Cardiac septum (tissue), 1 donor: ENCODE measurements at places on chromosomes 6 and 20. TPM values are rescaled to one million over a fixed set of nuclear protein-coding genes. Genes with fewer than 3 reads are reported as not detected.

- DNase-seq = no peak
Observed at GRCh38 chr20:45444050-45444449, 25.5 kb upstream of the WFDC2 start.

DNA sequence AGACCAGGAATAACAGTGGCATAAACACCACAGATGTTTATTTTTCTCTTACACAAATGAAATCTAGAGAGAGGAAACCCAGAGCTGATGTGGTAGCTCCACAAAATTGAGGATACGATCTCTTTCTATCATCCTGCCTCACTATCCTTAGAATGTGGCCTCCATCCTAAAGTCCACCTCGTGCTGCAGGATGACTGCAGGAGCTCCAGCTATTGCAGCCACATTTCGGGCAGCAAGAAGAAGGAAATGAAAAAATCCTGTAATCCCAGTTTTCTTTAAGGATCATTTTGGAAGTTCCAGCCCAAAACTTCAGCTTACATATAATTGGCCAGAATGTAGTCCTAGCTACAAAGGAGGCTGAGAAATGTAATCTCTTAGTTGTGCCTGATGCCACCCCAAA lies 41.2 kb upstream of the ARFGEF2 start:
- DNase-seq = no peak

- DNase-seq = no peak
Observed at GRCh38 chr20:14959506-14960475, 622.4 kb upstream of the FLRT3 start.

- no peak for DNase-seq
Observed at GRCh38 chr6:27023664-27024063, 223.8 kb upstream of the PRSS16 start.

DNA sequence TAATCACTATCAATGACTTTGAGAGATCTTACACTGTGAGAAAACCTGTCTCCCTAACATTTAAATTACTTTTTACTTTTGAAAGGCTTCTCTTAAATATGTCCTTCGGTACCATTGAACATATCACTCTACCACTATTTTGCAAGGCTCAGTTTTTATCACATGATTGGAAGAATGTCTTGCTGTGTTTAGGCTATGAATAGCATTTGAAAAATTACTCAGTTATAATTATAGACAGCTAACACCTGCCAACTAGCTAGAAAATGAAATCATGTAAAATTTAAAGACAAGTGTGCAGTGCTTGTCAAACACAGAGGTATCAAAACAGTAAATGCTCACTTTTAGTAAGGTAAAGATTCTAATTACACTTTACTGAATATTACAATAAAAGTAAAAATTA lies 11.0 kb downstream of the SESN1 start:
- no peak for DNase-seq

DNA sequence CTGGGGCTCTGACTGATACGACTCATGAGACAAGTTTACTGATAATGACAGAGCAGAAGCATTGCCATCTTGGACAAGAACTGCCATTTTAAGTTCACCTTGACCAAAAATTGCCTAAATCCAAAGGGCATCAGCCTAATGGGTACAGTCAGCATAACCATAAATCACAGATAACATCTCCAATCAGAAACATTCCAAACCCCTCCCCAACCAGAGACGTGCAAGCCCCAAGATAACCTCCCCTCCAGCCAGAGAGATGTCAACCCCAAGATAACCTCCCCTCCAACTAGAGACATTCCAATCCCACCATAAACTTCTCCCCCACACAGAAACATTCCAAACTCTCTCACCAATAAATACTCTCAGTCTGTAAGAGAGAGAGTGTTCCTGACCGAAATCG lies 10.5 kb downstream of the GPLD1 start:
- DNase-seq = no peak

DNA sequence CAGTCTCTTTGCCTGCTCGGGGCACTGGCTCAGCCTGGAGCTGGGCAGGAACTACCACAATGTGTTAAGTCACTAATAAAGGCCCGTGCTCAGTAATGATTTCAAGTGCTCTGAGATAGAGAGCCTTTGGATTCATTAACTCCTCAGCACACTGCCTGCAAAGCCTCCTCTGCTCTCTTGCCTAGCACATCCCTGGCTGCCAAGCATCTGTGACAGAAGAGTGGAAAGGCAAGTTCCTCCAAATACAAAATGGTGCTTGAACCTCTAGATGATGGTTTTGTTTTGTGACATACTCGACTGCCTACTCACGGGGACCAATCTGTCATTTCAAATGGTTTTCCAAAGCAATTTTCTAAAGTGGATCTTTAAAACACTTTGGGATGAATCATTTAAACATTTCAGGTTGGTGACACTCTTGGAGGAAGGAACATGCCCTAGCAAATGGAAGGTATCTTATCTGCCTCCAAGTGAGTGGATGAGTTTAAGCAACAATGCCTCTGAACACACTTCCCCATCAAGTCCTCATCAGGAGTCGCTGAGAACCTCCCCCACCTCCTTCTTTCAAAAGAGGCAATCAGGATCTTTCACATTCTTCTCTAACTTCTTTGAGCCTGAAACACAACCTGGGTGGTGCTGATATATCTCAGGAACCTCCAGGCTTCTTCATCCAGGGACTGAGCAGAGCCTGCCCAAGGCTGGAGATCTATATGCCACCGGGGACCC lies 35.8 kb downstream of the METTL24 start:
- no peak for DNase-seq

DNA sequence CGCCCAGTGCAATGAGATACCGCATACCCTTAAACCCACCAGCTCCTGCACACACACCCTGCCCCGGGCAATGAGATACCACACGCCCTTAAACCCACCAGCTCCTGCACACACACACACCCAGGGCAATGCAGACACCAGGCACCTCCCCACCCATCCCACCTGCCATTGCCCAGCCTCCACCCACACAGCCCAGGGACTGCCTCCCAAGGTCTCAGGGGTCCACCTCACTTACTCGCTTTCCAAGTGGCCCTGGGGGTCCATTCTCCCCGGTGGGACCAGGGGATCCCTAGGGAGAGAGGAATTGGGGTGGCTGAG lies 24.0 kb downstream of the COL11A2 start:
- DNase-seq = no peak

GRCh38 chr6:112216662-112217551 lies 37.5 kb downstream of the LAMA4 start:
- DNase-seq = no peak

DNA sequence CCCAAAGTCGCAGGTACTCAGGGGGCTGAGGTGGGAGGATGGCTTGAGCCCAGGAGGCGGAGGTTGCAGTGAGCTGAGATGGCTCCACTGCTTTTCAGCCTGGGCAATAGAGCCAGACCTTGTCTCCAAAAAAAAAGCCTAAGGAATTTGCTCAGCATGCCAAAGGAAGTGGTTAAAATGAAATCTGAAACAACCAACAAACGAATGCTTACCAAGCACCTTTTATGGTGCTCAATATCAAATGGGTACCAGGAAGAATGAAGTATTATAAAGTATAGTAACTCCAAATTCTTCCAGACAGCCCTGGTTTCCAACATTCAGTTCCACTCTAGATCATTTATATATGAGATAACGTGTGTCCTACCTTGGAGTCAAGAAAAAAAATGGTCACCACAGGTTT lies 14.0 kb downstream of the GMDS start:
- DNase-seq = no peak

DNA sequence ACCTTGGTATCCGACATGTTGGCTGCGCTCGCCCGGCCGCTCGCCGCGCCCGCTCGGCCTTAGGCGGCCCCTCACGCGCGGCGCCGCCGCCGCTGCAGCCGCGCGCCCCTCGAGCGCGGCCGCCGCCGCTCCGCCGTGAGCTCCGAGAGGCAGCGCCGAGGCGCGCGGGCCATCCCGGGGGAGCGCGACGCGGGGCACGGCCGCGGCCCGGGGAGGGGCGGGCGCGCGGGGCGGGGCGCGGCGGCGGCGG lies at the start of gene KIF13A:
KIF13A (minus strand) TSS at position 189 of the 250 bp plus-strand sequence; CDS start at position 17, 172 bp downstream.
- no peak for DNase-seq

- no peak for DNase-seq
Observed at GRCh38 chr6:47722194-47722593, 23.8 kb downstream of the ADGRF4 start.

The TREML2 gene
- total RNA-seq = 0.22 TPM

The SLC2A10 gene
- 2.7 TPM for total RNA-seq

The PDYN gene
- total RNA-seq = not detected

The HSPA1B gene
- 221 TPM for total RNA-seq

The SYCP2L gene
- total RNA-seq = 1.00 TPM
